ENCODE measurements at places on chromosomes 1 and 21.
A peak's percentile ranks its signal among the peaks of the same experiment; 100 is the strongest.

- no peak for DNase-seq
Observed at GRCh38 chr1:192852001-192852947, 43.4 kb downstream of the RGS2 start.

GRCh38 chr1:234933475-234933874, 195.2 kb downstream of the TOMM20 start:
- DNase-seq, result no peak

GRCh38 chr1:34476371-34476770, 278.5 kb upstream of the GJB5 start:
- no peak for DNase-seq

- no peak for DNase-seq
Observed at GRCh38 chr1:201004732-201005131, 18.8 kb downstream of the KIF21B start.

- DNase-seq, result no peak
Observed at GRCh38 chr1:228873709-228874108, 138.4 kb downstream of the RHOU start.

DNA sequence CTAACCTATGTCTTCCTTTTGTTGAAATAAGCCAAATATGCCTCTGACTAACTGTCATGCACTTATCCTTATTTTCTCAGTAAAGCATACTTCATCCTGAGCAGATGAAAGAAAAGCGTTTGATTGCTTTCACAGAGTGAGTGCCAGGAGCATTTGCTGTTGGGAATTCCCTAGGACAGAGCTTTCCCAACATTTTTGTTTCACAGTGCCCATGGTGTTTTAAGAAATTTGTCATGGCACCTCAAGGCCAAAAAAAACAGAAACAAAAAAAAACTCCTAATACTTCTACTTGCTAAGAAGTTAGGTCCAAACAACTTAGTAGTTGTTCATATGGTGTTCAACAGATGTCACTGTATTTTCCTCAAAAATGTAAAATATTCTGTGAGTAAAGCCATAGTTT, 120.8 kb upstream of the BMP8A start:
- DNase-seq, result no peak

DNA sequence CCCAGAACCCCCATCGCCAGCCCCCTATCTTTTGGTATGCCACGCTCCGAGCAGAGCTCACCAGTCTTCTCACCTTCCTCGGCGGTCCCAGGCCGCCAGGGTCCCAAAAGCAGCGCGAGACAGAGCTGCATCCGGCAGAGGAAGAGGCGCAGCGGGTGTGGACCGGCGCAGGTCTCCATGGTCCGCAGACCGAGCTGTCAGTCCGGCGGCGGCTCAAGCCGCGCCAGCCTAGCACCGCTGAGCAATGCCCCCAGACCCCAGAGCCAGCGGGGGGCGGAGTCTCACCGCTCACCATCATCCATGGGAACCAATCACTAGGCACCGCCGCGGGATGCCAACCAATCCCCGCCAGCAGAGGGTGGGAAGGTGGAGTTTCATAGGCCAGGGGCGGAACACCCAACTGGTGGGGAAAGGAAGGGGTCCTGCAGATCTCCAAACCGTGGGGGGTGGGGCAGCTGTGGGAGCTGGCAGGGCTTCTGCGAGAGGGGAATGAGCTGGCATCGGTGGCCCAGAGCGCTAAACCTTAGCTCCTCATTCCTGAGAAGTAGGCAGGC, at the start of gene EPHA10:
Gene EPHA10 (minus strand): TSS at position 233 of the 554 bp plus-strand sequence. CDS start 54 bp downstream, at position 179.
- DNase-seq, result no peak

DNA sequence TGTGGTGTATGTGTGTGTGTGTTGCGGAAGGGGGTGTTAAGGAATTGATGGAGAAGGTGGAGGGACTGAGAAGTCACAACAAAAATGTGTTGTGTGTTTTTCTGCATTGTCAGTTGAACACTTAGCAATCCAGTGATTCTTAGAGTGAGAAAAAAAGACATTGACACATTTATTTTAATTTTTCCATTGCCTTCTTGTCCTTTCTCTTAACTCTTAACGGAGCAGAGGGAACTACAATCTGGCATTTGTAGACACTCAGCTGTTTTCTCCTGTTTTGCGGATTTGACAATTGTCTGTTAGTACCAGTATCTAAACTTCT, 725 bp downstream of the C1orf53 start:
- DNase-seq, result no peak

- peak; percentile 26 for DNase-seq
Observed at GRCh38 chr21:45029948-45030681, 44.3 kb upstream of the ADARB1 start.

DNA sequence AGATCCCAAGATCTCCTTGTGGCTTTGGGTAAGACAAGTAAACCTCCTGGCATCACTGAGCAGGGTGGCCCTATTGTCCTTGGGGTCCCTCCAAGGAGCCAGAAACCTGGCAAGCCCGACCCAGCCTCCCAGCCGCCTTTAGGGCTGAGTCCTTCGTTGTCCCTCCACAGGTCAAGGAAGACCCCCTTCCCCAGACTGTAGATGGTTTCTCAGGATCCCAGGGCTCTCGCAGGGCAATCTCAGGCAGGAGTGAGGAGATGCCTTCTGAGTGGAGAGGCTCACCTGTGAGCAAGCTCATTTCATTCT, 71.6 kb upstream of the CSF3R start:
- no peak for DNase-seq

- DNase-seq, result peak; percentile 86
Observed at GRCh38 chr1:234722904-234723720, 113.1 kb upstream of the IRF2BP2 start.

- DNase-seq, result no peak
Observed at GRCh38 chr1:63795455-63795854, 21.6 kb downstream of the ROR1 start.

DNA sequence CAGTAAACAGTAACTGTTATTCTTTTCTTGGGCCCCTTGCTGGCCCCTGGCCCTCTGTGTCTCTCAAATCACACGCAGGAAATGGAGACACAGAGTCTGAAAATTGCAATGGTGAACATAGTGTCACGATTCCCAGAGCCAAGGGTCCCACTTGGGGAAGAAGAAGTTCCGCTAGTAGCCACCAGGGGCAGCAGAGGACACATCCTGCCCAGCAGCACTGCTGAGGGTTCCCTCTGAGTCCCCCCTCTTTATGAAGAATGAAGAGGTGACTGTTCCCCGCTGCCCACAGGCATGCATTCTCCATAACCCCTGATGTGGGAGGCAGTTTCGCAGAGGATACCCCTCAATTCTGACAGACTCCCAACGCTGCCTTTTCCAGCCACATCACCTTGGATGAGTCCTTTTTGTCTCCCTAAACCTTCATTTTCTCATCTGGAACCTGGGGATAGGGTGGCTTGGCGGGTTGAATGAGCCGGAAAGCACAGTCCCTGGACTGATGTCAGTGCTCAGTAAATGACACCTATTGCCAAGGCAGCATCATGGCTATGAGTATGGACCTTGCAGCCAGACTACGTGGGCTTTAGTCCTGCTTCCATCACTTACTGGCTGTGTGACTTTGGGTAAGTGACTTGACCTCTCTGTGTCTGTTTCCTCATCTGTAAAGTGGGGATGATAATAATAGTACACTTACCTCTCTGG, 238.0 kb upstream of the TMEM51 start:
- DNase-seq, result peak; percentile 55

DNA sequence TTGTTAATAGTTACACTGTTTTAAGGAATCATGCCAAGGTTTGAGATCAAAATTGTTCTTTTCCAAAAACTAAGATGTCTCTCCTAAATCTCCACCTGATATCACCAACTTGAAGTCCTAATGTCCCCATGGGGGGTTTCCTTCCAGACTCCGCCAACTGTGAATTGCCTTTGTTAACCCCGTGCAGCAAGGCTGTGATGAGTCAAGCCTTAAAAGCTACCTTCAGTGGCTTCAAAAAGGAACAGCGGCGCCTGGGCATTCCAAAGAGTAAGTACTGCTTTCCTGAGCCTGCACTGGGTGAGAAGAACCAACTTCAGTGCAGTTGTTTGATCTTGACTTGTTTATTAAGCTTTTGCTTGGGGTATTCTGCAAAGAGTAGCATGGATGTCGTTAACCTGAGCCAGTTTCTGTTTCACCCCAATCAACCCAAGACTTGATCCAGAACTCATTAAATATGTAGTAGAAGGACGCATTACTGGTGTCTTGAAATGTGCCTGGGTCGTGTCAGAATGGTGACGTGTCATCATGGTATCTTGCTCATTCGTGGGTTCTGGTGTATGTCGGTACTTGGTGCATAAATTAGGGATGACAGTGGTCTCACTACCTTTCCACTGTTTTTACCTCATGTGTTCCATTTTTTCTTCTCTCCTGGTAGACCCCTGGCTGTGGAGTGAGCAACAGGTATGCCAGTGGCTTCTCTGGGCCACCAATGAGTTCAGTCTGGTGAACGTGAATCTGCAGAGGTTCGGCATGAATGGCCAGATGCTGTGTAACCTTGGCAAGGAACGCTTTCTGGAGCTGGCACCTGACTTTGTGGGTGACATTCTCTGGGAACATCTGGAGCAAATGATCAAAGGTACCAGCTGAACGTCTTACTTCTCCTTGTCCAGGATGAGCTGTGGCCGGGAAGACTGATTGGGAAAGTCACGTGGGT, 8.7 kb downstream of the ETS2 start:
- no peak for DNase-seq

GRCh38 chr1:153678519-153679336, at the start of gene NPR1:
Gene NPR1, plus strand, starts transcription at chr1:153678688. Its CDS starts 421 bp downstream, at chr1:153679109.
- peak; percentile 60 for DNase-seq

DNA sequence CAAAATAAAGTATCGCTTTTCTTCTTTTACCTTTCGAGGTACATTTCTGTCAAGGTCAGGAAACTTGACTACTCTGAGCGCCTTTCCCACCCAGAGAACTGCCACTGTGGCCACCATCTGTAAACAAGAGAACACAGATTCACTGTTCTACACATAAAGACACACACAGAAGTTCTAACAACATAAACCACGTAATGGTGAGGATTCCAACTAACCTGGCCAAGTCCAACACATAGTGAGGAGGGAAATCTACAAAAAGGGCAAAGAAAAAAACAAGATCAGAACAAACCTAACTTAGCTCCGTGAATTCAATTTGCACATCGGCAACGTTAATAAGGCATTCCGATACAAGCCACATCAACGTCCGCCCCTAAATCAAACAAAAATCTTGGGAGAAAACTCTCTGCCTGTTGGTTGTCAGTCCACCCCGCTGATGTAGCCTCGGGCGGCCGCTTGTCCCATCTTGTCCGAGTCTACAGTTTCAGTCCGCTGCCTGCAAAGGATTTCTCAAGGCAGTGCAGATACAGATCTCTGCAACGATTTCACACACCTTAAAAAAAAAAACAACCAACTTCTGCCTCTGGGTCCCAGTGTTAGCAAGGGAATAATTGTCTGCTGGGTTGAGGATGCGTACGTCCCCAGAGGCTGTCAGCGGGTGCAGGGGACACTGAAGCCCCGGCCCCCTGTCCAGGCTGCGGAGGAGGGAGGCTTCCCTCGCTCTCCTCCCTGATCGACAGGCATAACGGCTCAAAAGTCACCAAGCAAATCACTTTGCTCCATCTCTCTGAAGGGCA, 1.0 kb downstream of the SLC35D1 start:
- DNase-seq, result peak; percentile 44

- DNase-seq, result no peak
Observed at GRCh38 chr21:28518630-28519029, 474.0 kb downstream of the LTN1 start.

DNA sequence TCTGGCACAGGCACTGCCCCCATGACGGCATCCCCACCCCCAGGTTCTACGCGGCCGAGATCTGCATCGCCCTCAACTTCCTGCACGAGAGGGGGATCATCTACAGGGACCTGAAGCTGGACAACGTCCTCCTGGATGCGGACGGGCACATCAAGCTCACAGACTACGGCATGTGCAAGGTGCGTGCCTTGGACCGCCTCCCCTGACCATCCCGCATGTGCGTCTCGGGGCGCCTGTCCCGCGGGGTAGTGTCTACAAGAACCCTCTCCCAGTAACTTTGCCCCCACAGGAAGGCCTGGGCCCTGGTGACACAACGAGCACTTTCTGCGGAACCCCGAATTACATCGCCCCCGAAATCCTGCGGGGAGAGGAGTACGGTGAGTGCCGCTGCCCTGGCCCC, 22.6 kb downstream of the FAAP20 start:
- DNase-seq, result no peak

DNA sequence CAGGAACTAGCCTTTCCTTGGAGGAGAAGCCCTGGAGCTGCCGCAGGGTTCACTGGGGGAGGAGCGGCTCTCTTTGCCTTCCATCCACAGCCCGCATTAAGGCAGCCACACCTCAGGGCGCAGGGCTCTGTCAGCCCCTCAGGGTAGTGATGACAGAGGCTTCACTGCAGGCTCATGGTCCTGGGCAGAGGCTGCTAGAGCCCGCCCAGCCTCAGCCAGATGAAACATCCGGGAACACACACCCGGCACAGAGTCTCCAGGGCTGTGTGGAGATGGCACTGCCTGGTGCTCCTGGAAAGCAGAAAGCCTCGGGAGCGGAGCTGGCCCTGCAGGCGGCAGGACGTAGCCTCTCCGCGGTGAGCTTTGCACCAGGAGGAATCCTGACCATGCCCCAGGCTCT, 29.4 kb upstream of the PEX10 start:
- DNase-seq, result no peak

DNA sequence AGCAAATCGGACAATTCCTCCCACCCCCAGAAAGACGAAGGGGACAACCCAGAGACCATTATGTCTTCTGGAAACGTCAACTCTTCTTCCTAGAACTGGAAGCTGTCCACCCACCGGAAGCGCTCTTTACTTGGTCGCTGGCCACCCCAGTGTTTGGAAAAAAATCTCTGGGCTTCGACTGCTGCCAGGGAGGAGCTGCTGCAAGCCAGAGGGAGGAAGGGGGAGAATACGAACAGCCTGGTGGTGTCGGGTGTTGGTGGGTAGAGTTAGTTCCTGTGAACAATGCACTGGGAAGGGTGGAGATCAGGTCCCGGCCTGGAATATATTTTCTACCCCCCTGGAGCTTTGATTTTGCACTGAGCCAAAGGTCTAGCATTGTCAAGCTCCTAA, 3.2 kb downstream of the S1PR1 start:
- DNase-seq, result no peak

GRCh38 chr1:6205849-6206519, at the start of gene RNF207:
Gene RNF207, plus strand, starts transcription at chr1:6206119. Its CDS starts 417 bp downstream, at chr1:6206536.
- peak; percentile 81 for DNase-seq

- DNase-seq, result peak; percentile 65
Observed at GRCh38 chr1:145846201-145846612, 777 bp downstream of the NUDT17 start.

GRCh38 chr1:43468414-43468813, 14.7 kb upstream of the HYI start:
- no peak for DNase-seq
